Stimulated activated CD4-positive, alpha-beta T cell treated with anti-CD3 and anti-CD28 coated beads, Interleukin-1b, Interleukin-23, amount 100 ng/mL, for 4 hours (primary cell): ENCODE measurements at places on chromosomes 7 and 10.

- no peak for DNase-seq
Observed at GRCh38 chr10:92122941-92123450, 167.9 kb downstream of the CPEB3 start.

DNA sequence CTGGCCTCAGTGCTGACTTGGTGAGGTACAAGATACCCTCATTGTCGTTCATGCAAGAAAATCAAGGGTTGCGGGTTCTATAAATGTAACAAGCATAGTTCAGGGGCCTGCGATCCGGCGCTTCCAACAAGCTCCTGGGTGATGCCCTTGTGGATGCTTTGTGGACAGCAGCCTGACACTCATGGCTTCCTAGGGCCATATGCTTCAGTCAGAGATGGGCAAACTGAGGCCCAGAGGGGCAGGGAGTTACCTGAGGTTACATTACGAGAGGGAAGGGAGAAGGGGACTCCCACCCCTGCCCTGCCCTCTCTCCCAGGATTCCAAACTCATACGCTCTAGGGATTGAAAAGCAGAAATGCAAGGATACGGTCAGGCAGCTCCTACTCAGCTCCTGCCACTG, 296.3 kb upstream of the ZMIZ1 start:
- DNase-seq: no peak

- no peak for DNase-seq
Observed at GRCh38 chr7:9889554-9889953, 1084.1 kb upstream of the PHF14 start.

- DNase-seq: no peak
Observed at GRCh38 chr10:131431533-131431932, 120.0 kb upstream of the TCERG1L start.

DNA sequence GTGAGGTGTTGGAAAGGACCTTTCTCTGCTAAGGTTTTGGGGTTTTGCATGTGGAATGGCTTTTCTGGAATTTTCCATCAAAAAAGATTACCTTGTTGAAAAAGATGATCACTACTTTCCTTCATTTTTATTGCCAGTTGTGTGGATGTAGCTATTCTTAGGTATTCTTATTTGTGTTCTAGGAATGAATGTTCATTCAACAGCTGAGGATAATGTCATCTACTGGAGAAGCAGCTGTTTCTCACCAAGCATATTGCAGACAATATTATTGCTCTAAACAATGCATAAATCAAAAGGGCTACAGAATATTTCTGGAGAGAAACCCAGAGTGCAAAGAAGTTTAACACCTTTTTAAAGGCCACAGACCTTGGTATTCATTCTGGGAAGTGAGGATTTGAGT, 145.6 kb upstream of the CALCR start:
- no peak for DNase-seq

DNA sequence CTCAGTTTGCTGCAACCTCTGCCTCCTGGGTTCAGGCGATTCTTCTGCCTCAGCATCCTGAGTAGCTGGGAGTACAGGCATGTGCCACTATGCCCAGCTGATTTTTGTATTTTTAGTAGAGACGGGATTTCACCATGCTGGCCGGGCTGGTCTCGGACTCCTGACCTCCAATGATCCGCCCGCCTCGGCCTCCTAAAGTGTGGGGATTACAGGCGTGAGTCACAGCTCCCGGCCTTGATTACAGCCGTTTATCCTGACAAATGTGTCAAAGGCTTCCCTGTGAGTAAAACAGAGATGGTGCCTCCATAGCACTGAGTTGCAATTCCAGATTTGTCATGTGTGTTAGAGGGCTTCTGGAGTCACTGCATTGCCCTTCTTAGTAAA, 273.7 kb downstream of the CCDC3 start:
- no peak for DNase-seq

DNA sequence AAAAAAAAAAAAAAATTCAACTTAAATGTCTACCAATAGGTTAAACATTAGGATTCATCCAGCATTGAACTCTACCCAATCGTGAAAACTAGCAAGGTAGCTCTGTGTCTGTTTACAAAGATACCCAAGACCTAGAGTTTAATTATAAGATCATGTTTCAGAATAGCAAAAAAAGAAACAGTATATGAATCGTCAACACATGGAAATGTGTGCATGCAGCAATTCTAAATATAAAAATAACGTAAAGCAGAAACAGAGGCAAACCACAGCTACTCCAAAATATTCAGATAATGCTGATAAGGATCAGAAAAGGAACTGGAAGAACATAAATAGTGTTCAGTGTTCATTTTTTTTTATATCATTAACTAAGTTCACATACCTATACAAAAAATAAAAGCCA, 68.7 kb downstream of the AFAP1L2 start:
- DNase-seq: no peak

- no peak for DNase-seq
Observed at GRCh38 chr7:155395176-155395797, 62.6 kb upstream of the EN2 start.

DNA sequence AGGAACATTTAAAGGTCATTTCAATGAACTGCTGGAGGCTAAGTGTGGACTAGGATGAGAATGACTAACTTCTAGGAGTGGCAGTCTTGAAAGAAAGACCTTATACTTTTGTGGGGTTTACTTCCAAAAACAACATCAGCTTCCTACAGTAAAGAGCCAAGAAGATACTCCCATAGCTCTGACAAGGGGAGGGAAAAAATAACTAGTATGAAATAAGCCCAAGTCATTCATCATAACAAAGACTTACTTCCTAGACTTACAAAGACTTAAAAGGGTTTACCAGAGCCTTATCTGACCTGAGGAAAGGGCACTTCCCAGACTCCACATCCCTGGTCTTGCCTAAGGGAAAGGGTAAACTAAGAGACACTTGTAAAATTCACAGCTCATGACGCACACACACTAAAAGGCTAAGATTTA, 31.7 kb downstream of the ARHGAP12 start:
- DNase-seq: no peak

GRCh38 chr7:18566829-18567228, 71.3 kb downstream of the HDAC9 start:
- DNase-seq: no peak

- no peak for DNase-seq
Observed at GRCh38 chr10:75546004-75546403, 114.6 kb downstream of the LRMDA start.

- no peak for DNase-seq
Observed at GRCh38 chr7:52830801-52831200, 204.6 kb upstream of the POM121L12 start.

- DNase-seq: no peak
Observed at GRCh38 chr7:95342642-95343307, 18.4 kb upstream of the PON1 start.

DNA sequence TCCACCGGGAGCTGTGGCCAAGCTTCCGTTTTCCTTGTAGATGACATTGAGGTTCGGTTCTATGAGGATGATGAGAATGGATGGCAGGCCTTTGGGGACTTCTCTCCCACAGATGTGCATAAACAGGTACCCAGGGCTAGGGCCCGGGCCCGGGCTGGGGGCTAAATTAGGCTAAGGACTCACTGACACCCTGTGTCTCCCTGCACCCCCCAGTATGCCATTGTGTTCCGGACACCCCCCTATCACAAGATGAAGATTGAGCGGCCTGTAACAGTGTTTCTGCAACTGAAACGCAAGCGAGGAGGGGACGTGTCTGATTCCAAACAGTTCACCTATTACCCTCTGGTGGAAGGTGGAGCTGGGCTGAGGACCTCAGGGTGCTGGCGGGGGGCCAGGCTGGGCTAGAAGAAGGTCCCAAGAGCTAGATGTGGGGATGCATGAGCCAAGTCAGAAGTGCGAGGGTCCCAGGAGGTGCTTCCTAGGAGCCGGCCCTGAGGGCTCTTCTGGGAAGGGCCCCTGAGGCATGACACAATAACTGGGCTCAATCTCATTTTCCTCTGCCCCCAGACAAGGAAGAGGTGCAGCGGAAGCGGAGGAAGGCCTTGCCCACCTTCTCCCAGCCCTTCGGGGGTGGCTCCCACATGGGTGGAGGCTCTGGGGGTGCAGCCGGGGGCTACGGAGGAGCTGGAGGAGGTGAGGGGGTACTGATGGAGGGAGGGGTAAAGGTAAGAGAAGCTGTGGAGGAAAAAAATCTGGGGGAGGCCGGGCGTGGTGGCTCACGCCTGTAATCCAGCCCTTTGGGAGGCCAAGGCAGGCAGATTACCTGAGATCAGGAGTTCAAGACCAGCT, 2.9 kb downstream of the NFKB2 start:
- DNase-seq: no peak

DNA sequence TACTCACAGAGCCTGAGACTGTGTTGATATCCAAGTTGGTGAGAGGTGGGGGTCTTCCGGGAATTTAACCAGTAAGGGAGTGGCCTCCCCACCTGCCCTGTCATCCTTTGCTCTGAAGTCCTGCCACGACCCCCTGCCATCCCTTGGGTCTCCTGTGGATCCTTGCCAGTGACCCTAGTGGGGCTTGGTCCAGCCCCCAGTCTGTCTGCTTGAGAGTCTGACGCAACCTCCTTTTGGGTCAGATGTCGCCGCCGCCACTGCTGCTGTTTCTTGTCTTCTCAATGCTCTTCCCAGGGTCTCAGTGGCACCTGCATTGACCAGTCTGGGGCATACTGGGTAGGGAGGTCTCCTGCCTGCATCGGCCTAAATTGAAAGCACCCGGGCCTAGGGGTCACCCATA, 28.8 kb downstream of the PAX2 start:
- no peak for DNase-seq

- no peak for DNase-seq
Observed at GRCh38 chr7:31368620-31369019, 28.1 kb upstream of the NEUROD6 start.

DNA sequence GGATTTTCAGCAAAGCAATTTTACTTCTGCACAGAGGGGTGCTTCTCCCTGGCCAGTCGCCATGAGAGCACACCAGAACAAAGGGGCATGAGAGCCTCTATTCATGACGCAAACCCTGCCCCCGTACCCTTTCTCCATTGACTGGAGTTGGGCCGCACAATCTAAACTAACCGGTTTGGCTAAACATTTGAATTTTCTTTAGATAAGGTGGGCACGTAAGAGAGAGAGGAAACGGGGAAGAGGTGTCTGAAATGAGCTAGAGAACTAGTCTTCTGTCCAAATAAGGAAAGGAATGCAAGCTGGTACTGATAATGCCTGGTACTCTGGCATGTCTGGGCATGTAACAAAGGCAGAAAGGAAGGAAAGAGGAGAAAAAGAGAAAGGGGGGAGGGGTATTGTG, 13.2 kb upstream of the SCIN start:
- no peak for DNase-seq

DNA sequence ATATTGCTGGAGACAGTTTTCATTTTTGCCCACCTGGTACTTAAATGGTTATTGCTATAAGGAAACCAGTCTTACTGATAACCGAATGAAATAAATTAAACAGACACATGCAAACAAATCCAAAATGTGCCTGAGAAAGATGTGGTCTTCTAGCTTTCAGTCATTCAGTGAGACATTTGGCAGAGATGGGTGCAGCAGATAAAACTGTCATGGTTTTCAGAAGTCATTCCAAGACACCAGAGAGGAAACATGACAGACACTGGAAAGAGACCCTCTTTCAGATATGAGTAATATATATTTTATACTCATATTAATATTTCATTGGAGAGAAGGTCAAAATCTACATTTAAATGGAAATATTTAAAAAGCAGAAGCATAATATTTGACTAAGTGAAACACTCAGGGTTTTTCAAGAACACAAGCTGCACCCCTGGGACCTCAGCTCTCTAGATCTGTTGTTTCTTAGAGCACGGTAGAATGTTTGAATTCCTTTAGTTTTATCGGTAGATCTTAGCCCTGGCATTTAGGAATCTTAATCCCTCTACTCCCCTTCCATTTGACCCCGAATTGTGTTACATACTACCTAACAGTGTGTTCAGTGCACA, 246.1 kb downstream of the AUTS2 start:
- DNase-seq: no peak

- DNase-seq: no peak
Observed at GRCh38 chr7:149733131-149733923, 40.1 kb downstream of the ZNF467 start.

GRCh38 chr7:38694326-38694725, 63.2 kb upstream of the AMPH start:
- DNase-seq: no peak

- no peak for DNase-seq
Observed at GRCh38 chr10:113939212-113939860, 84.9 kb downstream of the NHLRC2 start.

DNA sequence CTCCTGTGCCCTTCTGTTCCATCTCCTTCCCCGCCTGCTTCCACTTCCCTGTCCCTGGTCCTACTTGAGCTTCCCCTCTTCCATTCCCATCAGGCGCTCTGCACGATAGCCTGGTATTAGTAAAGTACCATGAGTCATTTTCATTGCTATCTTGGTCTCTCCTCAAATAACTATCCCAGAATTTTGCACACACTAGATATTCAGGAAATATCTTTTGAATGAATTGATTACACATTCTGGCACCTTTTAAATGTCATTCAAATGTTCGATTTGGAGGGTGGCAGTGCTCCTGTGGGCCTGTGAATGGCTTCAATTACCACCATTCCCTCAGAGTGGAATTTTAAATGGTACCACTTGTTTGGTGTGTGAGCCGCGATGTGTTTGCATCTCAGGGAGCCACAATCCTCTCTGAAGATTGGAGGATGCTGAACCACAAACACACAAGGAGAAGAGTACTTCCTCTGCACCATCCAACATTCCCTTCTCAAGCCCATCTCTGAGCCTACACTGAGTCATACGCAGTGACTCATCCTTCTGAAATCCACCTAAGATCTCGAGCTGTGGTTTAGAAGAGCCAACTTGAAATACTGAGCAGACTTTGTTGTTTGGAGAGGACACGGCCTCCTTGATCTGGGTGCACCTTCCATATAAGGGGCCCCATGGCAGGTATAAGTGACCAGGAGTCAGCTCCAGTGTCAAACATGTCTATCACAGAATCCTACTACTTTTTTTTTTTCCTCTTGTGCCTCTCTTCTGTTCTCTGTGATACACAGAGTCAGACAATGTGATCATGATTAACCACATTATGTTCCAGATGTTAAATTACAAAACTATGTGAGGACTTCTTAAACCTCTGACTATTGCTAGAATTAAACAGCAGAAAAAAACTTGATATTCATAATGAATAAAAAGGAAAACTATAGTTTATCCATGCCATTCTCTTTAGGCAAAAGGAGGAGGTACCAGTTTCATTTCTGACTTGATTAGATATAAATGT, 81.9 kb downstream of the BMPER start:
- no peak for DNase-seq
